Epithelial cell of esophagus (primary cell): ENCODE measurements at places on chromosomes 11 and 22.

DNA sequence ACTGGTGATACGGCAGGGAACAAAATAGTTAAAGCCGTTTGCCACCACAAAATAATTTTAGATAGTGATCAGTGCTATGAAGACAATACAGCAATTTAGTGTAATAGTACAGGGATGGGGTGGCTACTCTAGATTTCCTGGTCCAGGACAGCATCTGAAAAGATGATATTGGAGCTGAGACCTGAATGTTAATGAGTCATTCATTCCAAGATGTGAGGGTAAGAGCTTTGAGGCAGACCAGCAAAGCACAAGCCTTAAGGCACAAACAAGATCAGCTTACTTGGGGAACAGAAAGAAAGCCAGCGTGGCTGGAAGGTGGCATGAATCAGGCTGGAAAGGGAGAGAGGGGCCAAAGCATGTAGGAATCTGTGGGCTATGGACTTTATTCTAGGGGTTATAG lies 132.3 kb downstream of the TRIM44 start:
- peak; percentile 80 for DNase-seq

- no peak for DNase-seq
Observed at GRCh38 chr11:9092853-9093778, 1.7 kb upstream of the SCUBE2 start.

DNA sequence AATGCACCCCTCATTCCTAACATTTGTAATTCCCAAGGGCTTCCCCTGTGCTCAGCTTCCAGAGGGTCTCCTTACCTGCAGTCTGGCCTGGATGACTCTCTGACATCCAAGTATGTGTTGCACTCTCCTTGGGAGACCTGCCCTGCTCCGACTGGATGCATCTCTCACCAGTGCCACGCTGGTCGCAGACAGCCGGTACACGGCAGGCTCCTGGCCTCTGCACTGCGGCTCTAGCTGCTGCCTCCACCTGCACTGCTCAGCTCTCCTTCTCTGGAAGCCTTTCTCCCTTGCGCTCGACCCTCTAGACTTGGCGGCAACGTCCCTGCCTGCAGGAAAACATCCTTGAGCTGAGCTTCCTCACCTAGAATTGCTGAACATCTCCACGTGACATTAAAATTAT lies 685.9 kb downstream of the BRD1 start:
- DNase-seq = no peak

DNA sequence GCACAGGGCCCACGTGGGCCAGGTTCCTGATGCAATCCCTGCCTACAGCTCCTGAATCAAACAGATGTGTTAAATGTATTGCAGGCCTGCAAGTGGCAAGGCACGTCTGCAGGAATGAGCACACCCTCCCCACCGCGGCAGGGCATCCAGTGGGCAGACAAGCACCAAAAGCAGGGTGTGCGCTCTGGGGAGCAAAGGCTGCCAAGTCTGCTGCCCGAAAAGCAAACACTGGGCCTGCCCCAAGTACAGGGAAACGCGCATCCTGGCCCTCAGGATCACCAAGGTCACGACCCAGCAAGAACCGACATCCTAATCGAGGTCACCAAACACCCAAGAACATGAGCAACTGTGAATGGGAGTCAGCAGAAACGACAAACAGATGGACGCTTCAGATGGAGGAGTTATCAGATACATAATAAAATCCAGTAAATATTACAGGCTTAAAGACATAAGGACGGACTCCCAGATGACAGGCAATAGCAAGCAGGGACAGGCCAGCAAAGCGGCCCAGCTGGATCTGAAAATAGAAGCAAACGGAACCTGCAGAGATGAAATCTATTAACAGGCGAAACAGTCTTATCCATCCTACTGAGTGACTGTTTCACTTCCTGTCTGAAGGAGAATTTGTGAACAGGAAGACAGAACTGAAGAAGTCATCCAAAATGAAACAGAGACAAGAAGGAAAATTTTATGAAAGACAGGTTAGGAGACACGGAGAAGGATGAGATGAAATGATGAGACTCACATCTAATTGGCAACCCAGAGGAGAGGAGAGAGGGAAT lies 26.7 kb downstream of the CARS1 start:
- no peak for DNase-seq

DNA sequence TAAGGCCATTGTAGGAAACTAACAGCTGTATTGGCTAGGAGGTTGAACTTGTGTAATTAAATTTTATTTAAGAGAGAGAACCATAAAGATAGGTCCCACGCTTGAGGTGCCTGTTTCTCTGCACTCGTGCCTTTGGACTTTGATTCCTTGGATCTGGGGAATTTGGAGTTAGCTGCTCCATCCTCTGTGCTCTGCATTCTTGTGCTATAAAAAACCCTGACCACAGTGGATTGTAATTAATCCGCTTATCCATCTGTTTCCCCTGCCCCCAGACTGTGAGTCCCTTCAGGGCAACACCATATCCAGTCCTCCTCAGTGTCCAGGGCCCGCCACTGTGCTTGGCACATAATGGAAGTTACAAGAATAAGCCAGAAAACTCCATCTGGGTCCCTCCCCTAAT lies 169.8 kb downstream of the SPON1 start:
- no peak for DNase-seq

GRCh38 chr11:118608360-118609227 lies 1.2 kb downstream of the PHLDB1 start:
- DNase-seq = peak; percentile 55

DNA sequence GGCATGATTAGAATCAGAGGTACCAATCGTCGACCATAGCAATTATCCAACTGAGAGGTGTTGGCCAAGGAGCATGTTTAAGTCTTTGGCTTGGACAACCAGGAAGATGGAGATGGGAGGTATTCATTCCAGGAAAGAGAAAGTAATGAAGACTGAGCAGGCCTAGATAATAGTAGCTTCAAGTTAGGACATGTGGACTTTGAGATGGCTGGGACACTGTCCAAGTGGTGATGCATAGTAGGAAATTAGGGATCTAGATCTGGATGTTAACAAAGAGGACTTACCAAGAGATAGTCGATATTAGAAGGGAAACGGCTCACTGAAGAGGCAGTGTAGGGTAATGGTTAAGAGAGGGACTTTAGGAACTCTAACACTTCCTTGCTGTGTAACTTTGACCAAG lies 266.7 kb downstream of the FAM76B start:
- peak; percentile 97 for DNase-seq

- DNase-seq = peak; percentile 59
Observed at GRCh38 chr11:69367211-69367964, 73.4 kb downstream of the MYEOV start.

DNA sequence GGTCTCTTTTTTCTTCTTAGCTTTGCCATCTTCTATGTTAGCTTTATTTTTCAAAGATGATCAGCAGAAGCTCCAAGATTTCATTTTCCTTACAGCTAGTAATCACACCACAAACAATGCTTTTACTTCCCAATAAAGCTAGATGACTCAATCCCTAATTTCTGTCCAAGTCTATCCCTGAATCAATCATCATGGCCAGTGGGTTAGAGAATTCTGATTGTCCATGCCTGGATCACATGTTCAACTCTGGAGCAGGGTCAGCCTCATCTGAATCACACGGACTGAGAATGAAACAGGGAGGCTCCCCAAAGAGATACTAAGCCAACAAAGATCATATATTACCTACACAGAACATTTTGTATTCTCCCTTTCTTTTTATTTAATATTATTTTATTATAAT lies 79.6 kb downstream of the BBOX1 start:
- DNase-seq = no peak

- DNase-seq = no peak
Observed at GRCh38 chr22:47030143-47030661, 267.8 kb downstream of the TBC1D22A start.

GRCh38 chr11:123413636-123414035 lies 16.4 kb upstream of the GRAMD1B start:
- DNase-seq = no peak

- DNase-seq = no peak
Observed at GRCh38 chr11:30818721-30819120, 232.6 kb upstream of the MPPED2 start.

DNA sequence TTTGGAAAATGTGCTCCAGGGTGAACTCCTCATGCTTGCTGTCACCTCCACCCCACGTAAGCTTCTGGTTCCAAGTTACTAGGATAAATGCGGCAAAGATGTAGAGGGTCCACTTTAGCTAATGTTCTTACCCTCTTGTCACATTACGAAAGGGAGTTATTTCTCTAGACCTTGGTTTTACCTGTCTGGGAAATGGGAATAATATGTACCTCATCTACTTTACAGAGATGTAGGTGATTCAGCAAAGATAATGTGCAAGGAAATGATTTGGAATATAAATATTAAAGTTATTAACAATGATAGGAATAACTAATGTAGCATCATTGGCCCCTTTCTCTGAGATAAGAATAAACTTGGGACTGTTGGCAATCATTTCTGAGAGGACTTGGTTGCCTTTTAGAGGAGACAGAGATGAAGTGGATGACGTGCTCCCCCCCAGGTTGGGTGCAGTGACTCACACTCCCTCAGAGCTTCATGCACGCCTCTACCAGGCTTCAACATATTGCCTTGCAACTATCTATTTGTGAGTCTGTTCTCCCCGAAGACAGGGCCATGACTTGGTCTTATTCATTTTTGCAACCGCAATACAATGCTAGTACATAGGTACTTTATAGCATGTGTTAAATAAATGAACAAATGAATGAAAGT lies 97.1 kb downstream of the ME3 start:
- peak; percentile 60 for DNase-seq

- DNase-seq = peak; percentile 78
Observed at GRCh38 chr11:124069429-124070401, 28.6 kb upstream of the OR10G7 start.

GRCh38 chr11:45896422-45896984 lies 10.6 kb downstream of the FREY1 start:
- no peak for DNase-seq

DNA sequence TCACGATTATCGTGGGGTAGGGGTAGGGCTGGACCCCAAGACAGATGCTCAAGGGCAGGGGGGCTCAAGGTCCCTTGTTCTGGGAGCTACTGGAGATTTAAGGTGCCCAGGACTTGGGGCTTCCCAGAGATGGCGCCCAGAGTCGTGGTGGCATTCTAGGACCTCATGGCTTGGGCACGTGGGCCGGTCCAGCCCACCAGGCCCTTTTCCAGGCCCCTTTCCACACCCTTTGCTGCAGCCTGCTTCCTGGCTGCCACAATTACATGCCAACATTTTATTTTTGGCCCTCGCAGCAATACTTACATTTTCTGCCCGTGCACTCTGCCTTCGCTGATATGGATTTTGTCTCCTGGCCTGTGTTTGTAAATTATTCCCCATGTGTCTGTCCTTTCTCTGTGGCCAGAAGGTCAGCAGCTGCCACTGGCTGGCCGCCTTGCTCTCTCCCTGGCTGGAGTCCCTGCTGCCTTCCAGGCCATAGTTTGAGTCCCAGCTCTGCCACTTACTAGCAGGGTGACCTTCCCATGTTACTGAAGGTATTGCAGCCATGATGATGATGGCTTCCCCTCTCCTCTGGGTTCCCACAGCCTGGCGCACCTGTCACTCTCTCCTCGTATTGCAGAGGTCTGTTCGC lies 11.2 kb downstream of the MB start:
- no peak for DNase-seq

- DNase-seq = no peak
Observed at GRCh38 chr11:75477614-75477935, 44.6 kb upstream of the KLHL35 start.

- no peak for DNase-seq
Observed at GRCh38 chr11:101264306-101264705, 134.7 kb upstream of the PGR start.

DNA sequence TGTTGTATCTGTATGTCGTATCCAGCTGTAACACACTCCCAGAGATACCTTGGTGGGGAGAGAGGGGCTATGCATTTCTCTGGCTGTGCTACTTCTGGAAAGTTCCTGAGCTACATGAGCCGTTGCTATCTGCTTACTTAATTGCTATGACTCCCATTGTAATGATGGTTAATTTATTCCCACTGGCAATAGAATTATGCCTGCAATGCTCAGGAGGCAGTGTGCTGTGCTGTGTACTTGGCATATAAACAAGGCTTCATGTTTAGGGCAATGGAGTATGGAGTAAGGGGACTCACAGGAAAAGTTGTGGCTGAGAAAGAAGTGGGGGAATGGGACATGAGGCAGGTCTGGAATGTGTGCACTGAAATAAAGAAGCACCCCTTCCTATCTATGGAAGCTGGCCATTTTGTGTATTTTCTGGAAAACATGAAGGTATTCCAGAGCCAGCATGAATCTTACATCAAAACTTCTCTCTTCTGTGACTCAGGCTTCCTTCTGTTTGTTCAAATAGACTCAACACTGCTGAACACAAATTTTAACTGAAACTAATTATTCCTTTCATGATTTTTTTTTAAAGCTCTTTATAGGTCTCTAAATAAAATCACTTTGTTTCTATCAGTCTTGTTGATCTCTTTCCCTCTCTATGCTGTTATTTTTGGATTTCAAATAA lies 40.6 kb downstream of the CD44 start:
- DNase-seq = no peak

DNA sequence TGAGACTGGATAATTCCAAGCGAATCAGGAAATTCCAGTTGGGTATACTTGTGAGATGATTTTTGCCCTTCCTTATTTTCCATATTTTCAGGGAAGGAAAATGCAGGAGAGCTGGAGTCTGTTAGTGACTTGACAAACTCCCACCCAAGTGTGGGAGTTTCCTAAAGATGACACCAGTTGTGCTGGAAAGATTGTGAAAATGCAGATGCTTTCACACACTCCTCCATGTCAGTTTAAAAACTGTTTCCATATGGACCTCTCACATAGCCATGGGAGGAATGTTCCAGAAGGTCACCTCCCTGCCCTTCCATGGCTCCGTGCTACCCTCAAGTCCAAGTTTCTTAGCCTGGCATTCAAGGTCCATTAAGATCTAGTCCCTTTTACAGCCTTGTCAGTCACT lies 350.7 kb upstream of the NARS2 start:
- DNase-seq = no peak

DNA sequence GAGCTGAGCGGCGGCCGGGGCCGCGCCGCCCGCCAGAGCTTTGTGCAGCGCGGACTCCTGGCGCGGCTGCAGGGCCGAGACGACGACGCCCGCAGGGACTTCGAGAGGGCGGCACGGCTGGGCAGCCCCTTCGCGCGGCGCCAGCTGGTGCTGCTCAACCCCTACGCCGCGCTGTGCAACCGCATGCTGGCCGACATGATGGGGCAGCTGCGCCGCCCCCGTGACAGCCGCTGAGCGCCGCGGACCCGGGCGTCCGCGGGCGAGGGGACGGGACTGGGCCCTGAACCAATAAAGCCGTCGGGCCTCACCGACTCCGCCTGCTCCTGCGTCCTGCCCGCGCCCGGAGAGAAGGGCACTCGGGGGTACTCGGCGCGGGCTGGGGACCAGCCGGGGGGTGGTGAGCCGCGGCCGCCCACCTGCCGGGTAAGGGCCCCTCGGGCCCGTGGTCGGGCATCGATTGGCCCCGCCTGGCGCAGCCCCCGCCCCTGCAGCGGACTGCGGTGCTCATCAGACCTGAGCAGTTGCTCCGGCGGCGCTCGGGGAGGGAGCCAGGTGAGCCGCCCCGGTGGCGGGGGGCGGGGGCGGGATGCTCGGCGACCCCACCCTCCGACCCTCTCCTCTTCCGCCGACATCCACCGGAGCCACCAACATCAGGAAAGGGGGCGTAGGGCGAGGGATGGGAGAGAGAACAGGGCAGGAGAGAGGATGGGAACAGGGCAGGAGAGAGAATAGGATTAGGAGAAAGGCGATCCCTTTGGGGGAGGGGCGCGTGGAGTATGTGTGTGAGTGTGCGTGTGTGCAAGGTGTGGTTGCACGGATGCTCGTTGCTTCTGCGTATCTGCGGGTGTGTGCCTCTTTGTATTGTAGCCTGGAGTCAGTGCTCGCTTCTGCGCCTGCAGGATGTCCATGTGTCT lies at the start of gene TMEM25:
TSS of gene TMEM25 (plus strand) at position 510 of the 914 bp plus-strand sequence. CDS start 610 bp downstream, outside the sequence.
- peak; percentile 73 for DNase-seq

GRCh38 chr11:35039076-35039475 lies 99.9 kb upstream of the CD44 start:
- DNase-seq = peak; percentile 60
